Activated CD8-positive, alpha-beta memory T cell treated with anti-CD3 and anti-CD28 coated beads, Interleukin-2, amount 10 ng/mL, durations not matched to agents 7 days and 5 days (primary cell): ENCODE measurements at places on chromosomes 12 and 14. TPM values are rescaled to one million over a fixed set of nuclear protein-coding genes. Genes with fewer than 3 reads are reported as not detected.
A peak's percentile ranks its signal among the peaks of the same experiment; 100 is the strongest.

HSPB8 gene
- not detected for total RNA-seq

GPR137C gene
- total RNA-seq: 0.73 TPM

C3AR1 gene
- total RNA-seq: 9.3 TPM

FANCM gene
- total RNA-seq: 25.6 TPM

- H3K4me1 ChIP-seq: no peaks in the 10 kb centered on the region
- peaks cover 7% of the 10 kb centered on the region for H3K27me3 ChIP-seq
- no peak overlapping the region for H3K27ac ChIP-seq
- no peak for DNase-seq
Measured at GRCh38 chr14:20578325-20578724, 9.5 kb downstream of the RNASE11 start.

DNA sequence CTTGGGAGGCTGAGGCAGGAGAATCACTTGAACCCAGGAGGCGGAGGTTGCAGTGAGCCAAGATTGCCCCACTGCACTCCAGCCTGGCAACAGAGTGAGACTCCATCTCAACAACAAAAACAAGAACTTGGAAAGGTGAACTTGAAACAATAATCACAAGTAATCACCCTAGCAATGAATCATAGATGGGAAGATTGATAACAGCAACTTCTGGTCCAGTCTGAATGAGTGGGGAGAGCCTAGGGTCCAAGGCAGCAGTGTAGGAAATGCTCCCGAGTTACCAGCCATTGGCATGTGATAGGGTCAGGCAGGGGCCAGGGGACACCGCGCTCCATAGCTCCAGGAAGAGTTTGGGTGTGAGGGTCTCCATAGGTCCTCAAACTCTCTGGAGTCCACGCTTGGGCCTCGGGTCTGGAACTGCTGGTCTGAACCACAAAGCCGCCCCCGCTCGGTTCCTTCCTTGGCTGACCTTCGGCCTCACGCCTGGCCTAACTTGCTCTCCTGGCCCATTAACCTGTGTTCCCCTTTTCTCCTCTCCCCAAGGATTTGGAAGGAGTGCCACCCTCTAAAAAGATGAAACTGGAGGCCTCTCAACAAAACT lies 19.9 kb upstream of the MLXIP start:
- no peak for DNase-seq
- H3K4me1 ChIP-seq: peaks cover 6% of the 10 kb centered on the region
- H3K27ac ChIP-seq: no peak overlapping the region
- H3K36me3 ChIP-seq: no peaks in the 10 kb centered on the region
- H3K27me3 ChIP-seq: no peaks in the 10 kb centered on the region

DNA sequence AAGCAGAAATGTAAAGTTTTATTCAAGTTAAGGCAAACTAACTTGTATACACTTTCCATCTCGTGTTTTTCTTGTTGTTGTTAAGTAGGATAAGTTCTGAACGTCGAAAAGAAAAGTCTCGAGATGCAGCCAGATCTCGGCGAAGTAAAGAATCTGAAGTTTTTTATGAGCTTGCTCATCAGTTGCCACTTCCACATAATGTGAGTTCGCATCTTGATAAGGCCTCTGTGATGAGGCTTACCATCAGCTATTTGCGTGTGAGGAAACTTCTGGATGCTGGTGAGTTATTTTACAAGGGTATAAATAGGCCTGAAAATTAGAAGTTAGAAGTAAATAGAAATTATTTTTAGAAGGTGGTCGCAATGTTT lies 25.0 kb downstream of the HIF1A start:
- DNase-seq: no peak
- H3K4me3 ChIP-seq: no peak overlapping the region
- peaks cover 35% of the 10 kb centered on the region for H3K36me3 ChIP-seq
- H3K27ac ChIP-seq: peak overlapping the region; percentile 52

- peaks cover 50% of the 10 kb centered on the region for H3K4me1 ChIP-seq
- no peaks in the 10 kb centered on the region for H3K27me3 ChIP-seq
- peak overlapping the region; percentile 88 for H3K27ac ChIP-seq
- peaks cover 12% of the 10 kb centered on the region for H3K36me3 ChIP-seq
- no peak overlapping the region for H3K4me3 ChIP-seq
- peak; percentile 89 for DNase-seq
Measured at GRCh38 chr12:116959845-116960514, 49.2 kb downstream of the FBXW8 start.

DNA sequence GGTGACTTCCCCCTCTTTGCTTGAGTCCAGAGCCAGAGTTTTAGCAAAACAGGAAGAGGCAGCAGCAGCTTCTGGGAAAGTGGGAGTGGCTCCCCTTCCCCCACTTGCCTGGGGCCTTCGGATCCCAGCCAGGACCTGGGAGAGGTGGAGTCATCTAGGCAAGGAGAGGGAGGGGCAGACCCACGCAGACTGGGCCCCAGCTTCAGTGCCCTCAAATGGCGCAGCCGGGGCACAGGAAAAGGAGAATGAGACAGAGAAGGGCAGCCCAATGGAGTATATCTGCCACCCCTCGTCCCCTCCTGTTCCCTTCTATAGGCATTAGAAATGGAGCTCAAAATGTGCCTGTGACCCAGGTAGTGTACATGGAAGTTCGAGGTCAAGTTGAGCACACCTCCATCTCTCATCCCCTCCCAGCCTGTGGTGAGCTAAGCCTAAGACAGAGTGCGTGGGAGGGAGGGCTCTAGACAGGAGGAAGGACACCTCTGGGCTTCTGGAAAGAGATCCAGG lies 9.3 kb upstream of the HDAC7 start:
- no peak overlapping the region for H3K27ac ChIP-seq
- H3K27me3 ChIP-seq: no peaks in the 10 kb centered on the region
- H3K36me3 ChIP-seq: peaks cover 3% of the 10 kb centered on the region
- no peak for DNase-seq
- H3K4me1 ChIP-seq: peaks cover 73% of the 10 kb centered on the region

DNA sequence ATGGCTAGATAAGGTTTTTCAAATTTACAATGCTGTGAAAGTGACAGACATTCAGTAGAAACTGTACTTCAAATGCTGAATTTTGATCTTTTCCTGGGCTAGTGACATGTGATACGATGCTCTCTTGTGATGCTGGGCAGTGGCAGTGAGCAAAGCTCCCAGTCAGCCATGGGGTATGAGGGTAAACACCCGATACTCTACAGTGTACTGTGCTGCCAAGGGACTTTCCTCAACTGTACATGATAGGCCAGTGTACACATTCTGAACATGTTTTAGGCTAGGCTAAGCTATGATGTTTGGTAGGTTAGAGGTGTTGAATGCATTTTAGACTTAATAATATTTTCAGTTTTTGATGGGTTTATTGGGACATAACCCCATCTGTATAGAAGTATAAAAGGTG lies 17.6 kb downstream of the MBIP start:
- H3K4me3 ChIP-seq: no peak overlapping the region
- no peak overlapping the region for H3K27ac ChIP-seq
- DNase-seq: no peak
- H3K27me3 ChIP-seq: no peaks in the 10 kb centered on the region

GRCh38 chr12:98275131-98275475 lies 240.3 kb upstream of the TMPO start:
- no peaks in the 10 kb centered on the region for H3K27me3 ChIP-seq
- H3K4me3 ChIP-seq: no peak overlapping the region
- no peak overlapping the region for H3K27ac ChIP-seq
- DNase-seq: no peak
- no peaks in the 10 kb centered on the region for H3K36me3 ChIP-seq
